Psoas muscle (tissue), 8 donors: ENCODE measurements at places on chromosomes 2 and 18.
A peak's percentile ranks its signal among the peaks of the same experiment; 100 is the strongest.

DNA sequence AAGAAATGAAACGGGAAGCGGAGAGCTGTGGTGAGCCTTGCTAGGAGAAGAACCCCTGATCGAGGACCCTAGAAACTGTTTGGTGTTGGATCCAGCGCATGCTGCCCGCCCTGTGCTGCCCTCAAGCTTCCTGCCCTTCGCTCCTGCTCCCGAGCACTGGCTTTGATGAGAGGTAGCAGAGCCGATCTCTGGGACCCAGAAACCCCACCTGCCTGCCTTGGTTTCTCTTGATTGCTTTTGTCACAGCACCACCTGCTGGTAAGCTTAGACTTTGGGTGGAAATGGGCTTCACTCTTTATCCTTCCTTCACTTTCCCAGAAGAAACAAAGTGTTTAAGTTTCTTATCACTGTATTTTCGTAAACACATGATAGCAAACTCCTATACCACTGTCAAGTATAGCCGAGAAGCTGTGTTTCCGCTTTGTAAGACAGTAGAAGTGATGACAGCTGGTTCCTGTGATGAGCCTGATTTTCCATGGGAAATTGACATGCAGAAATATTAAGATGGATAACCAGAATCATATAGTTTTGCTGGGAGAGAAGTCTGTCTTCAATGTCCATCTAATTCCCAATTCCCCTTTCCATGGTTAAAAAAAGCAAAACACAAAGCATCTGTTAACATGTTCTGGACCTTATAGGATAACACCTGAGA lies 267.4 kb downstream of the PHLPP1 start:
- no peak for DNase-seq

- peak; percentile 95 for DNase-seq
These were observed 50.2 kb downstream of the TEX44 start for GRCh38 chr2:231642631-231643494.

DNA sequence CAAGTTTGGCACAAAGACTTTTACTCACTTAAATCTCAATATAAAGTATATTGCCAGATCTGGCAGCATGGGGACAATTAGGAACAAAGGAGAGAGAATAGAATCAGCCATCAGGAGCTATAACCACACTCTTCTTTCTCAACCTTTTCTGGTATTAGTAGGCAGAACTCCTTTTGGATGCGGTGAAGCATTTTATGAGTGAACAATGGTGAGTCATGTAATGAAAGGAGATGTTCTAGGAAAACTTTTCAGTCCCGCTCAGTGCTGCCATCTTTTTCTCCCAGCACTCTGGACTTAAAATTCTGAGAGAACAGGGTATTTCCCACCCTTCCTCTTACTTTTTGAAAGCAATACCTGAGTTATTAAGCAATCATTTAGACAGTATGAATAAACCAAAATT lies 32.2 kb downstream of the PLEKHA3 start:
- DNase-seq: no peak

- no peak for DNase-seq
These were observed 58.5 kb downstream of the ACAA2 start for GRCh38 chr18:49754866-49755265.

GRCh38 chr2:234679741-234680687 lies 183.1 kb upstream of the ARL4C start:
- peak; percentile 85 for DNase-seq

- DNase-seq: no peak
These were observed 33.2 kb upstream of the YES1 start for GRCh38 chr18:845152-845819.

DNA sequence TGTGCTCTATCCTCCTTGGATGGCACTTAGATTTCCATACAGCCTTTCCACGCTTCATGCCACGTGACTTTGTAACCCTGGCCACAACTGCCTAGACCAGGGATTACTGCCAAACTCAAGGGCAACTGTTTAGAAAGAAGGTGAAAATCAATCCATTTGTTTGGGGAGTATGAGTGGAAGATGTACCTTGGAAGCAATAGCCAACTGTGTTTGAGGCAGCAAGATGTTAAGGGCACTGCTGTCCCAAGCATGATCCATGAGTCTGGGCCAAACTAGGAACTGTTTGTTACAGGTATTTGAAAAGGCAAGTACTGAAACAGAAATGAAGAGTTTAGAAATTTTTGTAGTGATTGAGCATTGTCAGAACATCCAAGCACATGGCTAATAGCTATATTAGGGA lies 138.9 kb downstream of the CDC42EP3 start:
- DNase-seq: no peak

- DNase-seq: no peak
These were observed 65.1 kb downstream of the ADD2 start for GRCh38 chr2:70702711-70703395.

- DNase-seq: no peak
These were observed 1.0 kb downstream of the IL1A start for GRCh38 chr2:112783187-112783714.

DNA sequence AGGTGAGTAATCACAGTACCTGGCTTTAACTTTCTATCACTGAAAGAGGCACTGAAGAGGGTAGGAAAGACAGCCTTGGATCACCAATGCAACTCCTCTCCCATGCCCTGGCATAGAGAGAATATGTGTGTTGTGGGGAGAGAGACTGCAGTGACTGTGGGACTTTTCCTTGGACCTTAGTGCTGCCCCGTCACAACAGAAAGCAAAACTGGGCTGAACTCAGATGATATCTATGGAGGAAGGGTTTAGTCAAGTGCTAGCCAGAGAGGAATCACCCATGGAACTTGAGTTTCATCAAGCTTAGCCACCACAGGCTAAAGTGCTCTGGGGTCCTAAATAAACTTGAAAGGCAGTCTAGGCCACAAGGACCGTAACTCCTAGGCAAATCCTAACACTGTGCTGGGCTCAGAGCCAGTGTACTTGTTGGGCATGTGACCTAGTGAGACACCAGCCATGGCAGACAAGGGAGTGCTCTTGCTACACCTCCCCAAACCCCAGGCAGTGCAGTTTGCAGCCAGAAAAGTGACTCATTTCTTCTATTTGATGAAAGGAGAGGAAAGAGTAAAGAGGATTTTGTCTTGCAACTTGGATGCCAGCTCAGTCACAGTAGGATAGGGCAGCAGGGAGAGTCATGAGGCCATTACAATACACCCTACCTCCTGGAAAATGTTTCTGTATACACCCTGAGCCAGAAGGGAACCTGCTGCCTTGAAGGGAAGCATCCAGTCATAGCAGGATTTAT lies 105.8 kb upstream of the SPOPL start:
- no peak for DNase-seq

GRCh38 chr18:77092104-77093066 lies 40.2 kb downstream of the MBP start:
- peak; percentile 69 for DNase-seq

DNA sequence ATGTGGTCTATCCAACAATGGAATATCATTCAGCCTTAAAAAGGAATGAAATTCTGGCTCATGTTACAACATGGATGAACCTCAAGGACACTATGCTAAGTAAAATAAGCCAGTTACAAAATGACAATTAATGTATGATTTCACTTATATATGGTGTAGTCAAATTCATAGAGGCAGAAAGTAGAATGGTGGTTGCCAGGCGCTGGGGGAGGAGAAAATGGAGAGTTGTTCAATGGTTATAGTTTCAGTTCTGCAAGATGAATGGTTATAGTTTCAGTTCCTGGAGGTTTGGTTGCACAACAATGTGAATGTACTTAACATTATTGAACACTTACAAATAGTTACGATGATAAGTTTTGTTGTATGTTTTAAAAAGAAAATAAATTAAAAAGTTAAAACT lies 79.2 kb upstream of the IL1R2 start:
- DNase-seq: no peak

DNA sequence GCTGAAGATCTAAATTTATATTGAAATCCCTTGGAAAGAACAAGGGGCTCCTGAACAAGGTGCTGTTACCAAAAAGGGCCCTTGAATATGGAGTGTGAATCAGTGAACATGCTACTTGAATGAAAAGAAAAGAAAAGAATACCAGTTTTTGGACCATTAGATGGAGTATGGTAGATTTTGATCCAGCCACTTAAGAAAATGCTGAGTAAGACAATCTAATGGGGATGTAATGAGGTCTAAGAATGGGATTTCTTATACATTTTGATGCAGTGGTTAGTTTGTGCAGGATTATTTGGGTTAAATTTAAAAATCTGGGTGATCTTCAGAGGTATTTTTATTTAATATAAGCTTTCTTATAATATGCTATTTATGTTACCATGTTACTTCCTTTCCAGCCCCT lies 2003.0 kb upstream of the LRRTM1 start:
- no peak for DNase-seq

DNA sequence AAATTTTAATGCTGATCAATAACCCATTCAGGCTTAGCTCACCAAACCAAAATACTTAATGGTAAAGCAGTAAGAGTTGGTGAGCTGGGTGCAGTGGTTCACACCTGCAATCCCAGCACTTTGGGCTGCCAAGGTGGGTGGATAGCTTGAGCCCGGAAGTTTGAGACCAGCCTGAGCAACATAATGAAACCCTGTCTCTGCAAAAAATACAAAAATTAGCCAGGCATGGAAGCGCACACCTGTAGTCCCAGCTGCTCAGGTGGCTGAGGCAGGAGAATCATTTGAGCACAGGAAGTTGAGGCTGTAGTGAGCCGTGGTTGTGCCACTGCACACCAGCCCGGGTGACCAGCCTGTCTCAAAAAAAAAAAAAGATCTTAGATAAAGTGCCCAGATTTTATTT lies 35.7 kb upstream of the MPP4 start:
- no peak for DNase-seq

- no peak for DNase-seq
These were observed 69.2 kb downstream of the ADD2 start for GRCh38 chr2:70698847-70699246.

- peak; percentile 50 for DNase-seq
These were observed 25.3 kb downstream of the CRIM1 start for GRCh38 chr2:36380624-36381481.

DNA sequence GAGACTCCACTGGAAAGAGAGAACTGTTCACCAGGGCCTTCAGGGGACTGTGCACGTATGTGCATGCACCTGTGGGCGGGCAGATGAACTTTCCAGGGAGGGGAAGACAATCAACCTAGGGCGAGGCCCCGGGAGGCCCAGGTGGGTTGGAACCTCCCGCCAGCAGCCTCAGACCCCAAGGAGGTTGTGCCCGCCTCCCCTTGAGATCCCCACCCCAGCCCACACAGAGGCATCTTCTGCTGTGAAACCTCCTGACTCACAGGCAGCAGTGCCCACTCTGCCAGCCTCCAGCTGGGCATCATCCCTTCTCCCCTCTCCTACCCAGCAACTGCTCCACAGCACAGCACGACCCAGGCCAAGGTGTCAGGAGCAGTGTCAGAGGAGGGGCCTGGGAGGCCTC lies 54.4 kb downstream of the FAM178B start:
- DNase-seq: peak; percentile 36

DNA sequence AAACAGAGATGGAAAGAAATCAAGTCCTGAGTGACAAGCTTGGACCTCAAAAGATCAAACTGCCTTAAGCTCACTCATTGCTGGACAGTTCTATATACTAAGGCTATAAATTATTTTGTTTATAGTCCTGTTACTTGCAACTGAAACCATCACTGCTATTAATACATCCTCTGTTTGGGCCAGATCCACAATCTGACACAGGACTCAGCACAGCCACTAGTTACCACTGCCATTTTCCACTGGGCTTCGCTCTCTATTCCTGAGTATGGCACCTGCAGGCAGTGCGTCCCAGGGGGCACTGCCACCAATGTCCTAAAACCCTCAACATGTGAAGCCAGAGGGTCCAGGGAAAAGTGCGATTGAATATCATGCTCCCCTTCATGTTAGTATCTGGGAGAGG lies 52.3 kb downstream of the CYP26B1 start:
- no peak for DNase-seq

DNA sequence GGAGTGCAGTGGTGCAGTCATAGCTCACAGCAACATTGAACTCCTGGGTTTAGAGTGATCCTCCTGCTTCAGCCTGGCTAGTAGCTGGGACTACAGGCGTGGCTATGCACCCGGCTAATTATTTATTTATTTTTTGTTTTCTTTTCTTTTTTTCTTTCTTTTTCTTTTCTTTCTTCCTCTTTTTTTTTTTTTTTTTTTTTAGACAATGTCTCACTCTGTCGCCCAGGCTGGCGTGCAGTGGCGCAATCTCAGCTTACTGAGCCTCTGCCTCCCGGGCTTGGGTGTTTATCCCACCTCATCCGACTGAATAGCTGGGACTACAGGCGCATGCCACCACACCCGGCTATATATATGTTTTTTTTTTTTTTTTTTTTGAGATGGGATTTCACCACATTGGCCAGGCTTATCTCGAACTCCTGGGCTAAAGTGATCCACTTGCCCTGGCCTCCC lies 1.4 kb upstream of the ANXA4 start:
- DNase-seq: no peak
